ENCODE measurements at places on chromosomes 3 and 15.

GRCh38 chr3:10774129-10774670 lies 41.8 kb upstream of the SLC6A11 start:
- DNase-seq = no peak

- DNase-seq = no peak
Observed at GRCh38 chr15:47443839-47444238, 273.5 kb upstream of the SEMA6D start.

GRCh38 chr3:8555113-8555661 lies 53.6 kb downstream of the LMCD1 start:
- peak; percentile 83 for DNase-seq

- DNase-seq = peak; percentile 61
Observed at GRCh38 chr3:53137835-53138446, 7.7 kb upstream of the RFT1 start.

GRCh38 chr15:89926158-89926557 lies 13.4 kb upstream of the ARPIN start:
- DNase-seq = peak; percentile 91

- DNase-seq = no peak
Observed at GRCh38 chr3:144593881-144594280, 622.3 kb downstream of the DIPK2A start.

GRCh38 chr3:5217824-5218595 lies 30.5 kb downstream of the EDEM1 start:
- peak; percentile 17 for DNase-seq

- no peak for DNase-seq
Observed at GRCh38 chr3:184470551-184470950, 90.7 kb downstream of the CHRD start.

- DNase-seq = no peak
Observed at GRCh38 chr15:51075826-51076523, 18.7 kb downstream of the TNFAIP8L3 start.

DNA sequence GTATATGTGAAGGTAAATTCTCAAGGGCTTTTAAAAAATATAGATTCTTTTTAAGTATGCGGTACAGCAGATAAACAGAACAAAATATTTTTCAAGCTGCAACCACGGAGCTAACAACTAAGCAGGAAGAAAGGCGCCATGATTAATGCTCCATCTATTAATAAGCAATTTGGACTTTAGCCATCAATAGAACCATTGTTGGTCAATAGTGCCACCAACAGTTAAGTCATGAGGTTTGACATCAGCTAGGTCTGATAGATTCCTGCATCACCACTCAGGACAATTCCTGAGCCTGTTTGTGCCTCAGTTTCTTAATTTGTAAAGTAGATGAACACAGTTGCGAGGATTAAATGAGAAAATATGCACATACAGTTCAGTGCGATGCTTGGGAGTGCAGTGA lies 65.1 kb upstream of the FAM3D start:
- DNase-seq = no peak

- peak; percentile 49 for DNase-seq
Observed at GRCh38 chr15:29676961-29677402, 145.3 kb downstream of the TJP1 start.

DNA sequence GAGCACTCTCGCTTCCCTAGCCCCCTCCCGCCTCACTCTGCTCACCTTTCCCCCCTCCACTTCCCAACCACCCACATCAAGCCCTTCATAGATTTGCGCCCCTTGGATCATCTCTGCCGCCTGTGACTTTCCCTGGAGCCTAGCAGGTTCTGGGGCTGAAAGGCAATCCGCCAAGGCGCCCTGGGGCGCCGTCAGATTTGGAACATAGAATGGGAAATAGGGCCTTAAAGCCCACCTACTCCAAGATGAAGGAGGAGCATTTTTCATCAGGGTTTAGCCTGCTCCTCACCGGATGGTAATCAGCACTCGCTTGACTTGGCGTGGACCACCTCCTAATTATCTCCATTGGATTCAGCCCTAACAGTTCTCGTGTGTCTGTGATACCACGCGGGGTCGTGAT lies 1.3 kb downstream of the CPNE4 start:
- no peak for DNase-seq

DNA sequence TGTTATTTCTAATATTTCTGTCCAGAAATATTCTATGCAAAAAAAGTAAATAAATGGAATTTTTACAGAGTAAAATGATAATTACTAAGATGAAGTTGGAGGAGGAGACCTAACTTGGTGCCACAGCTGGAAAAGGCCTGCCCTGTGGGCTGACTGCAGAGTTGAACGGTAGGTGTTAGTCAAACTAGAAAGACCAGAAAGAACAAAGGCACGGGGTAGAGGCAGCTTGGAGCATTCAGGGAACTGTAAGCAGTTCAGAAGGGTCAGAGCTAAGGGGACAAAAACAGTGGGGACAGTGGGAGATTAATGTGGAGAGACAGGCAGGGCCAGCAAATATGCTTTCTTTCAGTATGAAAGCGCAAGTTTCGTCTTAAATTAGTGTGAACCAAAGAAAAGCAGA lies 39.3 kb upstream of the PTPRG start:
- no peak for DNase-seq

DNA sequence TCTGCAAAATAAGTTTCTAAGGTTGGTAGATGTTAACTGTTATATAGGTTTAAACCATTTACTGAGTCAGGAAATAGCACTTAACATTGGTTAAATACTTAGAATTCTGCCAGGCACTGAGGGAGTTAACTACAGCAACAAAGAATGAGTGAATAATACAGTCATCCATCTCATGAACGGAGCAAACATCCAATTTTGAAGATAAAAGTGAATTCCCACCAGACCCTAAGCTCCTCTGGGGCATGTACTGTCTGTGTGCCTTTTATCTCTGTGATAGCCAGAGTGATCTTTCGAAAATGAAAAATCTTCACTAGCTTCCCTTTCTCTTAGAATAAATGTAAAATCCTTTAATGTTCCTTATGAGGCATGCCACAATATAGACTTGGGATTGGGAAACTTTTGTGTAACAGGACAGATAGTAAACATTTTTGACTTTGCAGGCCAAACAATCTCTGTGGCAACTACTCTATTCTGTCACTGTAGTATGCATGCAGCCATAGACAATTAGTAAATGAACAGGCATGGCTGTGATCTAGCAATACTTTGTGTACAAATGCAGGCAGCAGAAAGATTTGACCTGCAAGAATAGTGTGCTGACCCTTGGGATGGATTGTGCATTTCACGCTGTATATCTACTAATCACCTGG lies 294.5 kb upstream of the LMCD1 start:
- peak; percentile 11 for DNase-seq

GRCh38 chr3:184203526-184203925 lies 17.5 kb downstream of the ABCF3 start:
- DNase-seq = no peak

GRCh38 chr3:187088701-187089100 lies 50.6 kb downstream of the RPL39L start:
- no peak for DNase-seq

GRCh38 chr3:120364101-120364500 lies 14.9 kb upstream of the LRRC58 start:
- no peak for DNase-seq

GRCh38 chr3:129233538-129233937 lies 15.9 kb upstream of the COPG1 start:
- DNase-seq = no peak

GRCh38 chr3:28923994-28924393 lies 356.9 kb upstream of the RBMS3 start:
- no peak for DNase-seq

GRCh38 chr3:28224430-28224829 lies 17.0 kb upstream of the CMC1 start:
- DNase-seq = no peak

- DNase-seq = peak; percentile 47
Observed at GRCh38 chr3:105826778-105827634, 41.8 kb downstream of the CBLB start.

GRCh38 chr3:57165641-57166040 lies 488 bp upstream of the IL17RD start:
- no peak for DNase-seq

DNA sequence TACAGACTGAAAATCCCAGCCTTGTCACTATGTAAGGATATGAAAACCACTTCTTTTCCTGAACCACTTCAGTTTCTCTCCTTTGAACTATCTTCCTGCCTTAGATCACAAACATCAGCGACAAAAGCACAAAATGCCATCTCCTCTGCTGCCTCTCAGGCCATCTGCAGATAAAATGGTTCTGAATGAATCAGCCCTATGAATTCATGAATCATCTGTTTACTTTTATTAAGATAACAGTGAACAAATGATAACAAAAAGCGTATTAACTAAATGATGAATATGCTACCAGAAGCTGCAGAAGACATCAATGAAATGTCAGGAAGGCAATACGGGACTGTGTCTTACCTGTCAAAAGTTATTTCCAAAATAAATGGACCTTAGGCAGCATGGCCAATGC lies 928.1 kb downstream of the ROBO1 start:
- DNase-seq = peak; percentile 25

DNA sequence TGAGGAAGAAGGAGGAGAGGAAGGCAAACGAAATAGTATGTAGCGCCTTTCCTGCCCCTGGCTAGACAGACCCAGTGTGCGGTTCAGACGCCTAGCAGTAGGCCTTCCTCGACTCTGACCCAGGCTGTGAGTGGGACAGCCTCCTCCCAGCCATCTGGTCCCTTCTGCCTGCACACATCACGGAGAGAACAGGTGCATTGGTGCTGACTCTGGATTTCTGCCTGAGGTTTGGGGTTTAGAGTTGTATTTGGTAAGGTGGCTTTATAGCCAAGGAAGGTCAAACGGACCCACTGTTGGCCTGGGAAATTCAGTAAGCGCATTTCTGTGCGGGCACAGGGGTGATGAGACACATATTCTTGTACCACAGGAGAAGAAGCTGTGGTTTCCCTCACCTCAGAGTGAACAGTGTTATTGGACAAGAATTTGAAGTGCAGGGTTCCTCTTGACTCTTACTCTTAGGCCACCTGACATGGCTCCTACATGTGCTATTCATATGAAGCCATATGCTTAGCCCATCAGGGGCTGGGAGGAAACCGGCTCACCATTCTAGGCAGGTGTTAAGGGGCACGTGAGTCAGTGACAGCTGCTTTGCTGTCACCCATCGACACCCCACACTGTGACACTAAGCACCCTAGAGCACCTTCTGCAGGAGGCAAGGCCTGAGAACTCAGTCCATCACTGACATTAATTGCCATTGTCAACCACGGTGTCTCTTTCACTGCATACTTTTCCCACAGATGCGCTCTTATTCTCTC lies 143.3 kb downstream of the CHDH start:
- DNase-seq = no peak

GRCh38 chr3:39960515-39961191 lies 151.2 kb downstream of the MYRIP start:
- DNase-seq = peak; percentile 30

GRCh38 chr15:25990220-25990619 lies 127.1 kb upstream of the ATP10A start:
- DNase-seq = no peak

DNA sequence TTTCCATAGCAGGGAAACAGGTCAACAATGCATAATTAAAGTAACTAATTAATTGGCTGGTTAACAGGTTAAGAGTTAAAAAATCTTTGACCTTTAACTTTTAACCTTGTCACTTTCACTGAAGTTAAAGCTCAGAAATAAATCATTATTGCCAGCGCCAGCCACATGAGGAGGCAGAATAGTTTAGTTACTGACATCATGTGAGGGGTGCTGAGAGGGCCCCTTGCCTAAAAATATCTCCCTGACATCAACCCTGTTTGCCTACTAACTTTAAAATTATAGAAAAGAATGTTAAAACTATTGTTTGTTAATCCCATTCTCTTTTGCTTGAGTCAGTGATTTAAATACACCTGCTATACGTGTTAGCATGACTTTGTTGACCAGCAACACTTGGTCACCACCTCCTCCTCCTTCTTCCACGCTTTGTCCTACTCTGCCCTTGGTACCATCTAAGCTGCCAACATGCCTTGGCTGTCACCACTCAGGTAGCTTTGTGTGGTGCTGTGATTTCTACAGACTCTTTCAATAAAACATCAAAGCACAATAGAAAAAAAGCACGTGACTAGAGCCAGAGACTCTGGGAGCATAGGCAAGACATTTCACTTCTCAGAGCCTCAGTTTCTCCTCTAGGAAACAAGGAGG lies 2.7 kb downstream of the FBXO40 start:
- DNase-seq = no peak

DNA sequence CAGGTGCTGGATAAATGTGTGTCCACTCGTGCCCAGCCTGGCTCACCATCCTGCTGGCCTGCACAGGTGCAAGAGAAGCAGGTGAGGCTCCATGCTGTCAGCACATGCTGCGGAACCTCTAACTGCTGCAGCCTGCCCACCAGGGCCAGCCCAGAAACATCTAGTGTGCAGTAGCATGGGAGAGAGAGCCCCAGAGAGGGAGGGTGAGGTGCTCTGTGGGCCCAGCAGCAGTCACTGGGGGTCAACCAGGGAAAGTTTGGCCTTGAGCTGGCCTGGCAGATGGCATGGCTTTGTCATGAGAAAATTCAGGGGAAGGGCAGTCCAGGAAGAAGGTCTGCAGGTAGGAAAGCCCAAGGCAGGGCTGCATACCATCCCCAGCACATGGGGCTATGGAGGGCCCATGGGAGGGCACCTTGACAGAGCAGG lies 18.2 kb upstream of the PRR23E start:
- DNase-seq = no peak

GRCh38 chr3:60294181-60294580 lies 957.1 kb downstream of the FHIT start:
- peak; percentile 64 for DNase-seq

- peak; percentile 58 for DNase-seq
Observed at GRCh38 chr15:68429691-68430470, 2.1 kb downstream of the ITGA11 start.

- DNase-seq = no peak
Observed at GRCh38 chr3:139203752-139204151, 140.1 kb upstream of the MRPS22 start.

DNA sequence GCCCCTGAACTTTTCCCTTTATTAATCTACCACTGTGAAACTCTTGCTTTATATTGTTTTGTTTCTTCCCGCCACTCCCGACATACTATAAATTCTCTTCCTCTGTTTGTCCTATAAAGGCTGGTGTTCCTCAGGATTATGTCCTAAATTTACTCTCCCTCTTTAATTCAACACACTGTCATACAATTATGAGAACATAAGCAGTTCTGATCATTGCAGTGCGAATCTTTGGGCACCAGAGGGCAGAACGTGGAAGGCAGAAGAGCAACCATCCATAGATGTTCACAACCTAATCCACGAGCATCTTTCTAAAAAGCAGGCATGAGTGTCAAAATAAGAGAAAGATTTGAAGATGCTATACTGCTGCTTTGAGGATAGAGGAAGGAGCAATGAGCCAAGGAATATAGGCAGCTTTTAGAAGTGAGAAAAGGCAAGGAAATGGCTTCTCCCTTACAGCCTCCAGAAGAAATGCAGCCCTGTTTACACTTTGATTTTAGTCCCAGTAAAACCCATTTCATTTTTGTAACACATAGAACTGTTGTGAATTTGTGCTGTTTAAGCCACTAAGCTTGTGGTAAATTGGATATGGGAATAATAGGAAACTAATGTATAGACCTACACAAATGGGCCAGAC lies 179.4 kb downstream of the GBE1 start:
- peak; percentile 67 for DNase-seq

DNA sequence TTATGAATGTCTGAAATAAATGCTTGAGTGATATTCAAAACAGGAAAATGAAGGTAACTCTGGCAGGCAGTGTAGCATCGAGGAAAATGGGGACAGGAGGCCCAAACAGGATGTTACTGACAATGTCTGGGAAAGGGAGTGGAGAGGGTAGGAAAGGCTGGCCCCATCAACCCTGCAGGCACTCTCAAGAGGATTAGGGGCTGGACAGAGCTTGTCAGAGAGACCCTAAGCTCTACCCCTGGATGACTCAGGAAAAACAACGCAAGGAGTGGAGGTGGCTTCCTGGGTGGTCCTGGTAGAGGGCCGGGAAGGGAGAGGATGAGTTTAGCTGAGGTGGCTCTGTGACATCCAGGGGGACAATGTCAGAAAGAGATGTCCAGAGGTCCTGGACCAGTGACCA lies 106.0 kb downstream of the RYK start:
- no peak for DNase-seq

All from GM23248 (cell line).